ENCODE measurements at places on chromosomes 13 and 19.

- no peak for DNase-seq
These were observed 68.5 kb downstream of the TEX29 start for GRCh38 chr13:111388851-111389500.

GRCh38 chr13:56659041-56659471 is 481.7 kb upstream of the PRR20A start:
- DNase-seq = no peak

GRCh38 chr13:110562036-110562597 is 595 bp upstream of the RAB20 start:
- peak; percentile 65 for DNase-seq

DNA sequence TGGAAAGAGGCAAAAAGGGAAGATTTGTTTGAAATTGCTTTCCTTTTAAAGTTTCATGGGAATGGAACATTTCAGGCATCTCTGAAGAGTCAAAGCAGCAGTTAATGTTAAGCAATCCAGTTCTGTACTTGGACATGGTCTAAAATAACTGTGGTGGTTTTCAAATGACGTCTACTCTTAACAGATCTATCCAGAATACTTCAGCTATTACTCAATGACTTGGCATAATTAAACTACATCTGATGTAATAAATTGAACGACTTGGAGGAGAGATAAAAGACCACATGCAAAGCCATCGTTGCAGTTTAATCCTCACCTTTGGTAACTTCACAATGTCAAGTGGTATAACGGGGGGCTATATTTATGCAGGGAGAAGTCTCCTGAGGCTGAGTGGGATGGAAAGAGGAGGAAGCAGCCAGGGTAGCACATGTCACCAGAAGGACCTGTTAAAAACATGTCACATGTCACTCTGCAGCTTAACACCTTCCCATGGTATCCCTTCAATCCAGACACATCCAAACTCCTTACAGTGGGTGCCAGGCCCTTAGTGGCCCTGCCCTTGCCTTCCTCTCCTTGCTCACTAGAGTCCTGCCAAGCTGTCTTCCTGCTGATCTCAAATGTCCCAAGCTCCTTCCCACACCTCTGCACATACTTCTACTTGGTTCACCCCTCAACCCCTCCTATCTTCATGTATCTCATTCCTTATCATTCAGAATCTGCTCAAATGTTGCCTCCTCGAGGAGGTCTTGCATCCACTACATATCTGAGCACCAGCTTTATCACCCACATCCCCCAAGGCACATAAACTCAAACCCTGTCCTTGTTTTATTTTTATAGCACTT is 327.8 kb downstream of the SUCLA2 start:
- DNase-seq = peak; percentile 1

- no peak for DNase-seq
These were observed 434.0 kb downstream of the KLF5 start for GRCh38 chr13:73492811-73493210.

GRCh38 chr13:93328943-93329342 is 102.3 kb downstream of the GPC6 start:
- no peak for DNase-seq

- no peak for DNase-seq
These were observed 9.7 kb downstream of the TLE6 start for GRCh38 chr19:2986951-2987524.

- DNase-seq = no peak
These were observed 19.9 kb upstream of the DACH1 start for GRCh38 chr13:71886880-71887279.

DNA sequence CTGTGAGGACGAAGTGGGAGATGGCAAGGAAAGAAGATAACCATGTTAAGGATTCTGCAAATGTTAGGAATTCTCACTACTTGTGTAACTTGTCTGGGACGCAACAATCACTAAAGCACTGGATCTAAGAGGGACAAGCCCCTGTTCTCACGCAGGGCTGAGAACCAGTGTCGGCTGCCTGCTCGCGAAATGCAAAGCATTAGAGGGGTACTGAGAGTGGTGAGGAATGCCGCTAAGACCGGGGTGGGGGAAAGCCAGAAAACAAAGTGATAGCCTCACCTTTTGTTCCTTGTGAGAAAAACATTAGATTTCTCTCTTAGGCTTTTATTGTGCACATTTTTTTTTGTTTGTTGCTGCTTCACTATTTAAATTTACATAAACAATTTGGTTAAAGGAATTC is 241.9 kb downstream of the ABCC4 start:
- no peak for DNase-seq

- DNase-seq = peak; percentile 94
These were observed 567 bp upstream of the SMG9 start for GRCh38 chr19:43755256-43755801.

DNA sequence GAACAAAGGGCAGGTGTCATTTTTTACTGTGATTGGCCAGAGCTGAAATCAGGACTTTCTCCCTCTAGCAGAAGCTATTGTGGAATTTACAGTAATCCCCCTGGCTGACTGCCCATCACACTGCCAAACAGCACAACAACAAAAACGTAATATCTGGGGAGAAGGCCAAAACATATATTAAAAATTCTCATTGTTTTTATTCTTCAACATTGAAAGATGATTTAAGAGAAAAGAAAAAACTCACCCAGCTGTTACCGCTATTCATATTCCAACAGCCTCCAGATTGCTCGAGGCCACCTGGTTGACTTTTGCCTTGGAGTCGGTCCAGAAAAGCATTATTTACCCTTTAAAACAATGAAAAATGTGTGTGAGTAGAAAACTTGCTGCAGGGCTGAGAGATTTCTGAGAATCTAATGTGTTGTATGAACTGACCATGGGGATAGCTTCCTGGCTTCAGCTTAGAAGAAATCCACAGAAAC is 97.2 kb downstream of the EPSTI1 start:
- no peak for DNase-seq

GRCh38 chr13:73138276-73138637 is 79.5 kb downstream of the KLF5 start:
- DNase-seq = no peak

DNA sequence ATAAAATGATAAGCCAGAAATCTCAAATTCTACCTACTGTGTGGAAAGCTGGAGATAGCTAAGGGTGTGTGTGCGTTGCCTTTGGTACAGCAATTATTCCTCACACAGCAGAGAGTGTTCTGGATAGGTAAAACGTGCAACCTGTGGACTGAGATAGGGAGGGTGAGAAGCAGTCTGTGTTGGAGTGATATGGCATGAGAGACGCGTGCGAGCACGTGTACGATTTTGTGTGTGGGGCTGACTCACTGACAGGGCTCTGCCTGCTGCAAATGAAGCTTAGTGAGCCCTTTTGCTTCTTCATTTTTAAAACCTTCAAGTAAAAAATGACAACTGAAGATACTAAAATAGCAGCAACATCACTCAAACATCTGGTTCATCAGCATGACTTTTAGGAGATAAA is 35.7 kb upstream of the SLC10A2 start:
- no peak for DNase-seq

DNA sequence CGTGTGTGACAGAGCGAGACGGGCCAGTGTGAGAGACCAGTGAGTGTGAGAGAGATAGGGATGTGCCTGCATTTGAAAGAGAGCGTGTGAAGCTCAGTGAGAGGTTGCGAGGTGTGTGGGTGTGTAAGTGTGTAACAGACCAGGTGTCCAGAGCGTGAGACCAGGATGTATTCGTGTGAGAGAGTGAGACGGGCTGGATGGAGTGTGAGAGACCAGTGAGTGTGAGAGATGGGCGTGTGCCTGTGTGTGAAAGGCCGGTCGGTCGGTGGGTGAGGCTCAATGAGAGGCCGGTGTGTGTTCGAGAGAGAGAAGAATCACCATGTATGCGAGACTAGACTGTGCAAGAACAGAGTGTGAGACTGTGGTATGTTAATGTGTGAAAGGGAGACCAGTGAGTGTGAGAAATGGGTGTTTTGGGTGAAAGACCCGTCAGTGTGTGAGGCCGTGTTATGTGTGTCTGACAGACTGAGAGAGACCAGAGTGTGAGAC is 679 bp downstream of the ZNF471 start:
- no peak for DNase-seq

- DNase-seq = no peak
These were observed 157.9 kb downstream of the PTPRS start for GRCh38 chr19:5182751-5183150.

- DNase-seq = peak; percentile 62
These were observed 68.7 kb downstream of the RASL11A start for GRCh38 chr13:27339299-27339698.

GRCh38 chr13:92461831-92462230 is 764.8 kb upstream of the GPC6 start:
- DNase-seq = no peak

- DNase-seq = no peak
These were observed 9.3 kb downstream of the EBPL start for GRCh38 chr13:49681842-49682435.

- DNase-seq = no peak
These were observed 13.0 kb upstream of the LIN7B start for GRCh38 chr19:49101160-49101559.

DNA sequence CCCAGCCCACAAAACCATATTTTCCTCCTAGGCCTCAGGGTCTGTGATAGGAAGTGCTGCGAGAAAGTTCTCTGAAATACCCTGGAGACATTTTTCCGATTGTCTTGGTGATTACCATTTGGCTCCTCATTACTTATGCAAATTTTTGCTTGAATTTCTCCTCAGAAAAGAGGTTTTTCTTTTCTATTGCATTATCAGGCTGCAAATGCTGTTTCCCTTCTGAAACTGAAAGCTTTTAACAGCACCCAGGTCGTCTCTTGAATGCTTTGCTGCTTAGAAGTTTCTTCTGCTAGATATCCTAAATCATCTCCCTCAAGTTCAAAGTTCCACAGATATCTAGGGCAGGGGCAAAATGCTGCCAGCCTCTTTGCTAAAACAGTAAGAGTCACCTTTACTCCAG is 434.2 kb downstream of the PCDH20 start:
- no peak for DNase-seq

DNA sequence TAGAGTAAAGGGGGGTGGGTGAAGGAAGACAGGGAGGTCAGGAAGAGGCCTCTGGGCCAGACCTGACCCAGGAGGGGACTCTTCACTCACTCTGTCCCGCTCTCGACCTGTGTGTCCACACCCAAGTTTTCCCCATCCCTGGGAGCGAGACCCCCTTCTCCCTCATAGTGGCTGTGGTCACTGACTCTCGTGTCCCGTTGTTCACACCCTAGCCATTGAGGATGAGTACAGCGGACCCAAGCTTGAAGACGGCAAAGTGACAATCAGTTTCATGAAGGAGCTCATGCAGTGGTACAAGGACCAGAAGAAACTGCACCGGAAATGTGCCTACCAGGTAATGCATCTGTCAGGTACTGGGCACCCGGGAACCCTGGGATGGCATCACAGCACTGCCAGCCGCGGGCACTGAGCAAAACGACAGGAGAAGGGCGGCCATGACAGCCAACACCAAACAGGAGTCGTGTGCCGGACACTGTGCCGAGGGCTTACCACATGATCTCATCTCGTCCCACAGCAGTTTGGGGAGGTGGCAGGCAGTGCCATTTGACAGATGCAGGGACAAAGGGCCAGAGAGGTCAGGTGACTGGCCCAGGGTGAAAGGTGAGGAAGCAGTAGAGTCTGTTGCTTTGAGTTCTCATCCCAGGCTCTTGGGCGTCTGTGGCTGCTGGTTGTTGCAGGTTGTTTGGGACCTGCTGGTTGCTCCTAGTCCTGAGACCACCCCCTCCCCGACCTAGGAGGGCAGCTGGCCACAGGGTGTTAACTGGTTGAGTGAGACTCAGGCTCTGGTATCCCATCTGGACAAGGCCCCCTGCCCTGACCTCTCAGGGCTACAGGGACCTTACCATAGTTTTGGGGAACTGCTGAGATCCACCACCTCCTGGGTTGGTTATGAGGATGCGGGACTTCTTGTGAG is 29.6 kb downstream of the PPP5C start:
- DNase-seq = no peak

DNA sequence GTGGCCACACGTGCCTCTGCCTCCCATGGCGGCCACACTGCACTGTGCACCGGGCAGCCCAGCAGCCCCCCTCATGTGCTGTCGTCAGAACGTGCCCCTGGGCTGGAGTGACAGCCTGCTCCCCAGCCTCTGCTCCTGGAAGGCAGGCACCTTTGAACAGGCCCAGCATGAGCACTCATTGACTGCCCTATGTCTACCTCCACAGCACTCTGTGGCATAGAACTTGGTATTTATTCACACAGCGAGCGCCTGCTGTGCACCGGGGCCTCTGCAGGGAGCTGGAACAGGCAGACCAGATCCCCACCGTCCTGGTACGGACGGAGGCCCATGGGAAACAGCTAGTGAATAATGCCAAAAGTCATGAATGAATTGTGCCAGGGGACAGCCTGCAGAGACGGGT is 53.7 kb downstream of the DPF1 start:
- no peak for DNase-seq

DNA sequence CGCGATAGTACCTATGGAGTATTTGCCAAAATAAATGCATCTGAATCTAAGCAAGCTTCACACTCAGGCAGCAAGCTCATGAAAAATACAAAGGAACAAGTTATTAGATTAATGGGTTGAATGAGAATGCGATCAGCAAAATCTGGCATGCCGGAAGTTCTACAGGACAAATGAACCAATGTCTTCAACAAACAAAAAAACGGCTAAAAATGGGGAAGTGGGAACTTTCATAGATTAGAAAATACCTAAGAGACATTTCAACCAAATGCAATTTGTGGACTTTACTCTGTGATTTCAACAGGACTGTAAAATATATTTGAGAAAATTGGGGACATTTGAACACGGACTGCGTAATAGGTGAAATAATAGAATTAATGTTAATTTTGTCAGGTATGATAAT is 22.4 kb upstream of the RNASEH2B start:
- peak; percentile 56 for DNase-seq

DNA sequence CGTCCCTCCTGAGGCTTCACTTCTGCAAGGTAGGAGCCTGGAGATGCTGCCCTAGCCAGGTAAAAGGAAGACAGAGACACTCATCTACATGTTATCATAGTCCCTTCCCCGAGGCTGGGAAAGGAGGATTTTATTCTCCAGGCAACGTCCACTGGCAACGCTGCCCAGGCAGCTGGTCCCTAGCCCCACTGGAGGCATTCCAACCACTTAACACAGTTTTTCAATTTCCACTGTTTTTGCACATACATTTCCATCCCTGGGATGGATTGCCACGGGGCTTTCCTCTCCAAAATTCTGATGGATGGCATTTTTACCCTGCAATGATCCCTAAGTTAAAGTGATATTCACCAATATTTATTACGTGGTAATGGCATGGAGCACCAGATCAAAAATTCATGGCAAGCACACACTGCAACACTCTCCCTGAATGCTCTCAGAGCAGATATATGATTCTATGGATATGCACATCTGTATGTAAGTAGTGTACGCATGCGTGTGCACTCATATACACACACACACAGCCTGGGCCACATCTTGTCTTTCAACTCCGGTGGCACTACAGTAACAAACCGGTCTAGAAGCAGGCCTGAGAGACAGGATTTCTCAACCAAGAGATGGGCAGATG is 322.3 kb upstream of the TSHZ3 start:
- no peak for DNase-seq

GRCh38 chr19:13172346-13173138 is 22.3 kb downstream of the IER2 start:
- DNase-seq = peak; percentile 86

Data from suppressor macrophage treated with lipopolysaccharide for 1 hour (primary cell).